ENCODE measurements at places on chromosomes 16 and 17.

- DNase-seq: no peak
Observed at GRCh38 chr16:2026461-2027023, at the start of gene NHERF2. NHERF2 (plus strand) TSS chr16:2026902; CDS start chr16:2027006, 104 bp downstream.

- DNase-seq: no peak
Observed at GRCh38 chr16:57730771-57731730, 4.5 kb upstream of the KATNB1 start.

GRCh38 chr16:67150047-67150832 lies 558 bp downstream of the B3GNT9 start:
- DNase-seq: no peak

- peak; percentile 40 for DNase-seq
Observed at GRCh38 chr17:40909755-40910154, 24.7 kb upstream of the KRT20 start.

DNA sequence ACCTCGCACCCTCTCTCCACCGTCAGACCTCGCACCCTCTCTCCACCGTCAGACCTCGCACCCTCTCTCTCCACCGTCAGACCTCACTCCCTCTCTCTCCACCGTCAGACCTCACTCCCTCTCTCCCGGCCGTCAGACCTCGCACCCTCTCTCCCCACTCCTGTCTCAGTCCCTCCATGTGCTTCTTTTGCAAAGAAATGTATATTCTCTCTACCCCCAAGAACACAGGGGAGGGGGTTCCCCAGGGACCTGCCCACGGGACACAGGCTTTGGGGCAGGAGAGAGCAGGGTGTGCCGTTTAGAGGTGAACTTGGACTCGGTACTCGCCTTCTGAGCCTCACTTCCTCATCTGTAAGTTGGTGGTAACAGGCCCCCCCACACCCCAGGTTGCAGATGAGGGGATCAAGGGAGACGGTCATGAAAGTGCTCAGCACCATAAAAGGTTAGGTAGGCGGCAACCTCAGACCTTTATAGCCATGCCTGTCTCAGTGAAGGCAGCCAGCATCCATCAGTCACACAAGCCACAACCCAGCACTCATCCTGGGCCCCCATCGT lies 63.7 kb downstream of the RPH3AL start:
- no peak for DNase-seq

DNA sequence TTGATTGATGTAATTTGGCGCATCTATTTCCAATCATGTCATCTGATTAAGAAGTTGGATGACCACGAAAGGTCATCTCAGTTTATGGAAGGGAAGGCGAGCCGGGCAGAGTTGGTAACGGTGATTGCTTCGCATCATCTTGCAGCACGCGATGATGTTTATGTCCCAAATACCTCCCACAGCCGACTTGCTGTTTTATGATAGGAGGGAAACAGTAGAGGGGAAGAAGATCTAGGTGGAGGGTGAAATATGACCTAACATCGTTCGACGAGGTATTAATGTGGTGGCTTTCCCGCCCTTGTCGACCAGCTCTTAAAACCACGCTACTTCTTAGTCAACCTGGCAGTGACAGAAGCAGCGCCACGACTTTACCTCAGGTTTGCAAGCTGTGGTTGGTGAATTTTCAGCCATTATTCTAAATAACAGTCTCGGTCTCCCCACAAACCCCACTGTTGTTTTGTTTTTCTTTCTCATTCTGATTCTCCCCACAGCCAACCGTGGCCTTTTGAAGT lies 805 bp upstream of the TANC2 start:
- DNase-seq: no peak

GRCh38 chr16:54050459-54051210 lies 236.0 kb downstream of the IRX3 start:
- DNase-seq: no peak

DNA sequence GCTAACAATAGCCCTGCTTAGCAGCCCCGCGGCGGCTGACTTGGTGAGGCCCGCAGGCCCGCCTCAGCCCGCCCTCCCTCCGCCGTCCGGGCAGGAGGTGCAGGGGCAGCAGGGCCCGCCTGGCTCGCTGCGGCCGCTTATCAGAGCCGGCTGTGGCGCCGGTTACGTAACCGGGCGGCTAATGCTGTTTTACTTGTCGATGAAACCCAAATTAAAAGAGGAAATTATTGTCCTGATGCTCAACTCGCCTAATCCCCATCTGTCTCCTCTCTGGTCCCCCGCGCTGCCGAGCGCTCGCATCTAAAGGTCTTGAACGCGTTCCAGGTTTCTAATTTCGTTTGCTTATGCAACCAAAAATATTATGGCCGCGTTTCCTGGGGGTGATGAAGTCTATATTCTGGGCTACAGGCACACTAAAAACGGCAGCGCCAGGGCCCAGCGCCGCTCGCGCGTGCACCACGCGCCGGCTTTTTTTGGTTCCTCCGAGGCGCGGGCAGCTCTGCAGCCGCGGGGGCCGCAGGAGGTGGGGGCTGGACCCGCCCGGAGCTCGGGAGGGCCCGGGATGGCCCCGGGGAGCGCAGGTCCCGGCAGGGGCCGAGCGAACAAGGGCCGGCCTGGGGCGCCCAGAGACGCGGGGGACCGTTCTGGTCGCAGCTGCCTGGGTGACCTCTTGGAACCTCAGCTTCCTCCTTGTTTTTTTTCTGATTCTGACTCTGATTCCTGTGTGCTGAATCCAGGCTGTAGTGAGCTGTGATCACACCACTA lies 65.2 kb upstream of the TOB1 start:
- DNase-seq: peak; percentile 56

- no peak for DNase-seq
Observed at GRCh38 chr17:64097196-64097936, 32.6 kb downstream of the ERN1 start.

- DNase-seq: no peak
Observed at GRCh38 chr16:87564524-87564778, 37.9 kb upstream of the JPH3 start.

- DNase-seq: no peak
Observed at GRCh38 chr16:87219287-87219909, 97.8 kb downstream of the C16orf95 start.

DNA sequence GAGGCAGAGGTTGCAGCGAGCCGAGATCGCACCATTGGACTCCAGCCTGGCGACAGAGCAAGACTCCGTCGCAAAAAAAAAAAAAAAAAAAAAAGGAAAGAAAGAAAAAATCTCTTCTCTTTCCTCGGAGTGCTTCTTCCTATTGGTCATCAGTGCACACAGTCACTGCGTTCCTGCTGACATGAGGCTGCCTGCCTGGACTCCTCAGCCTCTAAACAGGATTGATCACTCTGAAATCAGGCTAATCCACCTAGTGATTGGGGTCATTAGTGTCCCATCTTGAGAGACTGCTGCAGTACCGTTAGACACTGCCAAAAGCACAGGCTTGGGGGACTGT lies 30.8 kb downstream of the PLCD3 start:
- DNase-seq: no peak

DNA sequence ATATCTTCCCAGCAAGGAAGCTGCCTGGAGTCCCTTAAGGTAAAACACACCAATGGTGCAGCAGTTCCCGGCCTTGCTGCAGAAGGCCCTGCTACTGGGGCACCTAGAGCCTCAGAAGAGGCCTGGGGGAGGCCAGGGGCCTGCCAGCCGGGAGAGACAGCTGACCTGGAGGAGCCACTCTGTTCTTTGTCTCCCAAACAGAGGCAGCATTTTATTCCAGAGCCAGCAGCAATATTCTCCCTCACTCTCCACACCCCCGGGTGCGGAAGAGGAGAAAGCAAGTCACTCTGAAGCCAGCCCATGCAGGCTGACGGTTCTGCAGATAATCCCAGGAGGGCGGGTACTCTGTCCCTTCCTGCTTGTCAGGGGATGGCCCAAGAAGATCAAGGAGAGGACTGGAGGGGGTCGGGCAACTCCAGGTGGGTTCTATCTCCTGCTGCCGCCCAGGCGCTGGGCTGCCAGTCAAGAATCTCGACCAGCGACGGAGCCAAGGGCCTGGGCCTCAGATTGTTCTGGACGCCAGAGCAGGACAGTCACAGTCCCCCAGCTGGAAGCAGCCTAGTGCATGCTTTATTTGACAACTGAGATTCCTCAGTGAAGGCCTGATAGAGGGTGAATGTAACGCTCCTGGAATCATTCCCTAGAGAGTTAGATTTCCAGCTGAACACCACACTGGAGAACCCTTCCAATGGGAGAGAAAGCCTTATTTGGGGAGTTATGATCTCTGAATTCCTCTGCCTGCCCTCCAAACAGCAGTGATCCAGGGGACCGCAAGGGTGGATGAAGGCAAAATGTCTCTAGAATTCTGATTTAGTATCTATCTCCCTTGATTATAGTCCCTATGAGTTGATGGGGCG lies 1.1 kb upstream of the KIFC3 start:
- DNase-seq: no peak

DNA sequence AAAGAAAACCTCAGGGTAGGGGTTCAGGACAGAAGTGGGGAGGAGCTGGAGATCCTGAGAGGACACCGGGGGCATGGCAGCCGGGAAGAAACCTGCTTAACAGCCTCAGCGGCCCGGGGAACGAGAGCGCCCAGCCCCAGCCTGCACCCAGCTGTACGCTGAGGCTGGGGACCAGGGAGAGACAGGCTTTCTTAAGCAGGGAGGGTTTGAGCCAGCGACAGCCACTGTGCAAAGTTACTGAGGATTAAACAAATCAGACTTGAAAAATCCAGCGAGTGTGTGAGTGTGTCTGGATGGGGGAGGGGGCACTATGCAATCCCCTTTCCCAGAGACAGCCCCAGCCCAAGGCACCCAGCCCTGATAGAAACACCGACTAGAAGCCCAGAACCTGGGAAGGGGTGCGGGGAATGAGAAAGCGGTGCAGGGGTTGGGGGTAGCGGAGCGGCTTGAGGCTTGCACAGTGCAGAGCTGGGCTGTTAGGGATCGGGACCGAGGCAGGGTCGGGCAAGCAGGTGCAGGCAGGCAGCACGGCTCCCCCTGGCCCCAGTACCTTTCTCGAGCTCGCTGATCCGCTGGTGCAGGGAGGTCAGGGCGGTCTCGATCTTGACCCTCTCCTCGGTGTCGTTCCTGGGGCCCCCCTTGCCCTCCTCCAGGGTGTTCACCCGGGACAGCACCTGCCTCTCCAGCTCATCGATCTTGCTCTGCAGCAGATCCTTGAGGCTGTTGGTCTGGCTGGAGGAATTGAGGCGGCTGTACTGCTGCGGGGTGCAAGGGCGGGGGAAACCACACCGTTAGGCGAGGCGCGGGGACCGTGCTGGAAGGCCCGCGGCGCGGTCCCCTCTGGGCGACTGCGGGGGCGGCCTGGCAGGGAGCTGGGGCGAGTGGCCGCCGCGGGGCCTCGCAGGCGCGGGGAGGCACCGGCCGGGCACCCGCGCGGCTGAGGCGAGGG lies 1.2 kb downstream of the NPTX1 start:
- no peak for DNase-seq

DNA sequence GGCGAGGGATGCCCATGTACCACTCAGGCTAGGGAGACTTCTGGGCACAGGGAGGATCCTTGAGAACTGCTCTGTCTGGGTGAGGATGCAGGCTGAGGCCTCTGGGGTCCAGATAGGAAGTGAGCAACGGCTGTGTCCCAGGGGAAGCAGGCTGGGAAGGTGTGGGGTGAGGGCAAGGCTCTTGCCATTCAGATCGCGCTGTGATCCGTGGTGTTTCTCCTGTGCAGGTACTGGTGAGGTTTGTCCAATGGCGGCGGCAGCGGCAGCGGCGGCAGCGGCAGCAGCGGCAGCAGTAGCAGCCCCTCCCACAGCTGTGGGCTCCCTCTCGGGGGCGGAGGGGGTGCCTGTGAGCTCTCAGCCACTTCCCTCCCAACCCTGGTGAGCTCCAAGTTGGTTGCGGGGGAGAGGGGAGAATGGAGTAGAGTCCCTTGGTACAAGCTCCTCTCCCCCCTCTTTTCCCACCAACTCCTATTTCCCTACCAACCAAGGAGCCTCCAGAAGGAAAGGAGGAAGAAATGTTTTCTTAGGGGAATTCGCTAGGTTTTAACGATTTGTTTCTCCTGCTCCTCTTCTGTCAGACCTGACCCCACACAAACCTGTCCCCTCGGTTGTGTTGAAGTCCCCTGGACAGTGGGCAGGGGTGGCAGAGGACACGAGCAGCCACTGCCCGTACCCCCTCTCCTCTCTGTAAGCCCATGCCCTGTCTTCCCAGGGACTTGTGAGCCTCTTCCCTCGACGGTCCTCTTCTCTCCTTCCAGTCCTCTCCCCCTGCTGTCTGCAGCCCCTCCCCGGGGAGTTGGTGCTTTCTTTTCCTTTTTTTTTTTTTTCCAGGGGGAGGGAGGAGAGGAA lies 1.9 kb upstream of the PRRT2 start:
- DNase-seq: no peak

DNA sequence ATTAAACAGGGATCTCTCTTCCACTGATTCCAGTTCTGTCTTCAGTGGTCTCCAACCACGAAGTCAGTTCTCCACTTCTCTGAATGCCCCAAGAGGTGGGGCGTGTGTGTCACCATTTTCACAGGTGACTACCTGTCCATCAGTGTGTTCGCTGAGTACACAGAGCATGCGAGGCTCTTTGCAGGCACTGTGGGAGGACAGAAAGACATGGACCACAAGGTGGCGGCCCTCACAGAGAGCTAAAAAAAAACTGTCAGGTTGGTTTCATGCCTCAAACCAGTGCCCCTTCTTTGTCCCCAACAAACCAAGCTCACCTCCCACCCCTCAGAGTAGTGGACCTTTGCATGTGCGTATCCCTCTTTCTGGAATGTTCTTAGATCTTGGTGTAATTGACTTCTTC lies 13.8 kb downstream of the EMP2 start:
- DNase-seq: no peak

GRCh38 chr16:57091200-57091974 lies 996 bp upstream of the CPNE2 start:
- peak; percentile 52 for DNase-seq

- DNase-seq: no peak
Observed at GRCh38 chr16:55323637-55324271, at the start of gene IRX6. IRX6 (plus strand) TSS chr16:55324203; CDS start chr16:55325092, 889 bp downstream.

- no peak for DNase-seq
Observed at GRCh38 chr17:72171703-72172667, 51.2 kb downstream of the SOX9 start.

DNA sequence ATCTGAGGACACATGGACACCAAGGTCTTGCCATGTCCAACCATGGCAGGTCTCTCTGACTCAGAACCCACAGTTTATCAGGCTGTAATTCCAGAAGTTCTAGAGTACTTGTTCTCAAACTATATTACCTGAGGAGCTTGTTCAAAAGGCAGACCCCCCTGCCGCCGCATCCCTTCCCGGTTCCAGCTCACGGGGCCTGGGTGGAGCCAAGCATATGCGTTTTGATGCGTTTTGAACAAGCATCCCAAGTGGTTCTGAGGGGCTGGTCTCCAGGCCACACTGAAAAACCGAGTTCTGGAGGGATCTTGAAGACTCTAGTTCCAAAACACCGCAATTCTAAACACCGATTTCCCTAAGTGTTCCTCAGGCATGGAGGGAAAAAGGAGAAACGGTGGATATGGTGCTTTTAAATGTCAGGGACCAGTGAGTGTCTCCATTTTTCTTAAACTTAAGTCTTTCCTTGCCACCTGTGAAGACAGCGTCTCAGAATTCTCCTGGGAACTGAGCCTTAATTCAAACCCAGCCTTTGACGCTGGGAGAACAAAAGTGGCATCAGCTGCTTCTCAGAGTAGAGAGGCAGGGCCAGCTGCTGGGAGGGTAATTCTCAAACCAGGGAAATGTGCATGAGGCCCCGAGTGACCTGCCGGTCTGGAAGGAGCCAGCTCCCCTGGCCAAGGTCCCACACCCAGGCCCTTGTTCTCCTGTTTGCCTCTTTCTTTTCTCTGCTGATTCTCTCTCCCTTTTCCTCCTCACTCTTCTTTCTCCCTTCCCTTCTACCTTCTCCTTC lies 84.4 kb upstream of the PLCG2 start:
- DNase-seq: no peak

All from renal cortical epithelial cell (primary cell).